ENCODE measurements at places on chromosomes 11 and 22. TPM values are rescaled to one million over a fixed set of nuclear protein-coding genes. Genes with fewer than 3 reads are reported as not detected.

The TRIM29 gene
- total RNA-seq: not detected

The AKIP1 gene
- 13.3 TPM for total RNA-seq

- H3K4me3 ChIP-seq: no peak overlapping the region
- H3K27ac ChIP-seq: no peak overlapping the region
- DNase-seq: no peak
- no peaks in the 10 kb centered on the region for H3K27me3 ChIP-seq
Measured at GRCh38 chr22:41280065-41280464, 5.9 kb downstream of the RANGAP1 start.

DNA sequence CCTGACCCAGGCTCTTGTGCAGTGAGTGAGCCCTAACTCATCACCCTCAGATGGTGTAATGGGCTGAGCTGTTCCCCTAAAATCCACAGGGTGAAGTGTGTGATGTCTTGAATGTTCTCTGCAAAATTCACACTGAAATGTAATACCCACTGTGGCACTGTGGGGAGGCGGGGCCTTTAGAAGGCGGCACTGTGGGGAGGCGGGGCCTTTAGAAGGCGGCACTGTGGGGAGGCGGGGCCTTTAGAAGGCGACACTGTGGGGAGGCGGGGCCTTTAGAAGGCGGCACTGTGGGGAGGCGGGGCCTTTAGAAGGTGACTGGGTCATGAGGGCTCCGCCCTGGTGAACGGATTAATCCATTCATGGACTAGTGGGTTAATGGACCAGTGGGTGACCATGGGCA, 33.0 kb downstream of the CHID1 start:
- no peaks in the 10 kb centered on the region for H3K36me3 ChIP-seq
- no peak for DNase-seq
- no peaks in the 10 kb centered on the region for H3K27me3 ChIP-seq
- no peak overlapping the region for H3K4me3 ChIP-seq

DNA sequence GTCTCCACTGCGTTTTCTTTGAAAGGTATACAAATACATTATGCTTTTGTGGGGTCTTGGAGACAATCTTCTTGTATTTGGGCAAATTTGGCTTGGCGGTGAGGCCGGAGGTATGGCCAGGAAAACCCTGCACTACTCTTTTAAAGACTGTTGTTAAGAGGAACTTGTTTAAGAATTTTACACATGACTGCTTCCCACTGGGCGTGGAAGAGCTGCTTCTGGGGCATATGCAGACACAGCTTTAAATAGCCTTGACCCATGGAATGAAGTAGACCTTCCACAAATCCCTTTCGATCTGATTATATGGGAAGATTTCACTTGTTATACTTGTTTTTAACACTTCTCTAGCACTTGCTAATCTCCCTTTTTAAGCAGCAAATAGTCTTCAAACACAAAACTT, 453.6 kb downstream of the MN1 start:
- no peaks in the 10 kb centered on the region for H3K4me1 ChIP-seq
- no peaks in the 10 kb centered on the region for H3K36me3 ChIP-seq
- no peak for DNase-seq
- H3K4me3 ChIP-seq: no peak overlapping the region
- no peak overlapping the region for H3K27ac ChIP-seq
- H3K27me3 ChIP-seq: no peaks in the 10 kb centered on the region

GRCh38 chr22:48531761-48532435, 1295.8 kb downstream of the BRD1 start:
- H3K27ac ChIP-seq: no peak overlapping the region
- no peak overlapping the region for H3K4me3 ChIP-seq
- no peaks in the 10 kb centered on the region for H3K36me3 ChIP-seq
- no peak for DNase-seq
- no peaks in the 10 kb centered on the region for H3K4me1 ChIP-seq

The VWA5A gene
- 6.4 TPM for total RNA-seq

DNA sequence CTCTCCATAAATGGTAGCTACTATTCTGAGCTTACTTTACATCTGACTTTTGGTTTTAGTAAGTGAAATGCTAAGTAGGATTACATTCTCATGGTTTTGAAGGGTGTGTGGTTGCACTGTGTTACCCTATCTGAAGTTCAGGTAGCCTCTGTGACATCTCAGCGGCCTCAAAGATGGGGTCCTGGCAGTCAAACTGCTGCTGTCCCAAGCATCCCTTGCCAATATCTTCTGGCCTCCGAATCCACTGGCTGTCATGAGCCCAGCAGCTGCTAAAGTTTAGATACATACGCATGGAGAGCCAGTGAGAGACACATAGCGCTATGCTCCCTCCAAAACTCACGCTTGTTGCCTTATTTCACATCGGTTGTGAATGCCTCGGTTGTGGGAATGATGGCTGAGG, 34.9 kb downstream of the UBASH3B start:
- peak overlapping the region; percentile 40 for H3K4me3 ChIP-seq
- H3K27ac ChIP-seq: peak overlapping the region; percentile 63
- peaks cover 70% of the 10 kb centered on the region for H3K4me1 ChIP-seq
- H3K27me3 ChIP-seq: no peaks in the 10 kb centered on the region

GRCh38 chr11:100719809-100720221, 32.7 kb downstream of the ARHGAP42 start:
- no peaks in the 10 kb centered on the region for H3K36me3 ChIP-seq
- H3K4me3 ChIP-seq: no peak overlapping the region
- no peaks in the 10 kb centered on the region for H3K27me3 ChIP-seq
- H3K4me1 ChIP-seq: no peaks in the 10 kb centered on the region

The TSGA10IP gene
- not detected for total RNA-seq

The PGA4 gene
- total RNA-seq: not detected

DNA sequence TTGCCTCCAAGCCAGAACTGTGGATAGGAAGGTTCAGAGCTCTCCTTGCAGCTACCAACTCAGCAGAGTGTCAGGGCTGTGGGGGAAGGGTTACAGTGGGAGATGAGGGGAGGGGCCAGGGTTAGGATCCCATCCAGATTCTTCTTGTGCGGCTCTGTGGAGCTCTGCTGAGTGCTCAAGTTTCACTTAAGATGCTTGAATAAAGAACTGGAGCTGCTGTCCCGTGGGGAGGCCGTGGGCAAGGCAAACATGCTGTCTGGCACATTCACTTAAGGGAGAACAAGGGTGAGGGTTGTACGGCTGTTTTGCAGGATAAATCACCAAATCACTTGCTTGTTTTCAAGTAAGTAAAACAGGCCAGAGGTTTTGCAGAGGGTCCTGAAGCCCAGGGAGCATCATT, 197.1 kb downstream of the FAM76B start:
- no peak overlapping the region for H3K27ac ChIP-seq
- no peak overlapping the region for H3K4me3 ChIP-seq
- H3K27me3 ChIP-seq: no peaks in the 10 kb centered on the region
- H3K36me3 ChIP-seq: no peaks in the 10 kb centered on the region

The KDM4E gene
- total RNA-seq: not detected

GRCh38 chr11:11848891-11849746, 7.3 kb downstream of the USP47 start:
- H3K27ac ChIP-seq: no peak overlapping the region
- peak; percentile 71 for DNase-seq
- H3K27me3 ChIP-seq: no peaks in the 10 kb centered on the region
- peak overlapping the region; percentile 15 for H3K4me3 ChIP-seq

DNA sequence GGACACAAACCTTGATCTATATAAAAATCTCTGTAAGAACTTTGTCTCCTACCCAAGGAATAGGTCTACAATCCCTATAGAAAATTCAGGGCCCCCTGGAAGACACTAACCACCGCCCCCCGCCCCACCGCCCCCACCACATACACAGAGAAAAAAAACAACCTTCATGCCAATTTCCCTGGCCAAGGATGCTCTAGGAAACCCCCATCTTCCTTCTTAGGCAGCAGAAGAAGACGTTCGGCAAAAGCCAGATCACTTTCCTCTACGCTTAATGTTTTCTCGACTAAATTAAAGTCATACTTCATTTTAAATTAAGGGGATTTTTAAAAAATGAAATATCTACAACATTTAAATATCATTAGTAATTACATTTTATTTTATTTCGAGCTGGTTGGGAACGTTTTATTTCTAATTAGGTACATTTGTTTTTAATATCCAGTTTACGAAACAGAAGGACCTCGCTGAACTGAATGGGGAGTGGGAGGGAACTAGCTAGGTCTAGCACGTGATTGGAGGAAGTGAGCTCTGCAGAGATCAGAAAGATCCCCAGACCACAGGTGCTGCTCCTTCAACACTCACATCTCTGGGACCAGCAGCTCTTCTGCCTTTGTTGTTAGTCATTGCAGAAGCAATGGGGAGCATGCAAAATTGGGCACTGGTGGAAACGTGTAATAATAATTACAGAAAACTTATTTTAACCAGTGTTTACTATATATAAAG, 472.3 kb downstream of the MN1 start:
- no peaks in the 10 kb centered on the region for H3K4me1 ChIP-seq
- no peaks in the 10 kb centered on the region for H3K36me3 ChIP-seq
- H3K27ac ChIP-seq: no peak overlapping the region
- DNase-seq: no peak
- peaks cover 8% of the 10 kb centered on the region for H3K27me3 ChIP-seq

DNA sequence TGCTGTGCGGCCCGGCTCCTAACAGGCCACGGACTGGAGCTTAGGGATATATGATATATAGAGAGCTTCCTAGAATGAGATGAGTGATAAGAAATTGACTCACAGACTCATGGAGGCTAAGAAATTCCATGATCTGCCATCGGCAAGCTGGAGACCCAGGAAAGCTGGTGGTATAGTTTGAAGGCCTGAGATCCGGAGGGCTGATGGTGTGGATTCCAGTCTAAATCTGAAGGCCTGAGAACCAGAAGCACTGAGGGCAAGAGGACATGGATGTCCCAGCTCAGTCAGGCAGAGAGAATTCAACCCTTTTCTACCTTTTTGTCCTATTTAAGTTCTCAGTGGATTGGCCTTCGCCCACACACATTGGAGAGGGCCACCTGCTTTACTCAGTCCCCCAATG, 564.8 kb downstream of the TBC1D22A start:
- no peak overlapping the region for H3K27ac ChIP-seq
- no peak for DNase-seq
- H3K4me1 ChIP-seq: no peaks in the 10 kb centered on the region
- H3K36me3 ChIP-seq: no peaks in the 10 kb centered on the region

GRCh38 chr11:119352857-119353260, 6.4 kb upstream of the MFRP start:
- no peaks in the 10 kb centered on the region for H3K27me3 ChIP-seq
- no peak overlapping the region for H3K4me3 ChIP-seq
- H3K4me1 ChIP-seq: peaks cover 11% of the 10 kb centered on the region

DNA sequence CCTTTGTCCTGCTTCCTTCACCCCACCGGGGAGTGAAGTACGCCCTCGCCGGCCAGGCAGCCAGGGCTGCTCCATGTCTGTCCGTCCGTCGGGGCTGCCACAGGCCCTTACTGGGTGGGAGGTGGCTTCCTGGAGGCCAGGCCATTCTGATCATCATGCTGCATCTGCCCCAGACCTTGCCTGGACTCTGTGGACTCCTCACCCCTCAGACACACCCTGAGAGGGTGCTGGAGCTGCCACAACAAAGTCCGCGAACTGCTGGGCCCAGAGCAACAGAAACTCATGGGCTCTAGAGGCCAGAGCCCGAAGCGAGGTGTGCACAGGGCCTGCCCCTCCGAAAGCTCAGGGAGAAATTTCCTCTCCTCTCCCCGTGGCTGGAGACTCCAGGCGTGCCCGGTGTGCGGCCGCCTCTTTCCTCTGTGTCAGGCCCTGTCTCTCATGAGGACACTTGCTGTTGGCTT, 124.2 kb downstream of the KCNQ1OT1 start:
- H3K4me3 ChIP-seq: no peak overlapping the region
- H3K27ac ChIP-seq: no peak overlapping the region
- no peak for DNase-seq
- H3K4me1 ChIP-seq: no peaks in the 10 kb centered on the region
- no peaks in the 10 kb centered on the region for H3K27me3 ChIP-seq

All from CD4-positive, alpha-beta memory T cell (primary cell).